Naive B cell (primary cell): ENCODE measurements at places on chromosomes 2 and 18. TPM values are rescaled to one million over a fixed set of nuclear protein-coding genes. Genes with fewer than 3 reads are reported as not detected.

- no peak overlapping the region for H3K4me3 ChIP-seq
- no peak overlapping the region for H3K27ac ChIP-seq
- no peaks in the 10 kb centered on the region for H3K27me3 ChIP-seq
These were observed 37.7 kb upstream of the RNF103 start for GRCh38 chr2:86661333-86661732.

The PAIP2B gene
- polyA plus RNA-seq = 6.1 TPM

The M1AP gene
- not detected for polyA plus RNA-seq

GRCh38 chr2:189485146-189485545 lies 43.9 kb downstream of the WDR75 start:
- H3K36me3 ChIP-seq = no peaks in the 10 kb centered on the region
- H3K27me3 ChIP-seq = peaks cover 7% of the 10 kb centered on the region
- H3K4me1 ChIP-seq = no peaks in the 10 kb centered on the region
- DNase-seq = no peak
- H3K4me3 ChIP-seq = no peak overlapping the region

The ZNF521 gene
- not detected for polyA plus RNA-seq

- no peaks in the 10 kb centered on the region for H3K27me3 ChIP-seq
- no peaks in the 10 kb centered on the region for H3K36me3 ChIP-seq
- H3K27ac ChIP-seq = peak overlapping the region; percentile 95
- peak; percentile 28 for DNase-seq
These were observed 1.0 kb upstream of the BMPR2 start for GRCh38 chr2:202375033-202375608.

DNA sequence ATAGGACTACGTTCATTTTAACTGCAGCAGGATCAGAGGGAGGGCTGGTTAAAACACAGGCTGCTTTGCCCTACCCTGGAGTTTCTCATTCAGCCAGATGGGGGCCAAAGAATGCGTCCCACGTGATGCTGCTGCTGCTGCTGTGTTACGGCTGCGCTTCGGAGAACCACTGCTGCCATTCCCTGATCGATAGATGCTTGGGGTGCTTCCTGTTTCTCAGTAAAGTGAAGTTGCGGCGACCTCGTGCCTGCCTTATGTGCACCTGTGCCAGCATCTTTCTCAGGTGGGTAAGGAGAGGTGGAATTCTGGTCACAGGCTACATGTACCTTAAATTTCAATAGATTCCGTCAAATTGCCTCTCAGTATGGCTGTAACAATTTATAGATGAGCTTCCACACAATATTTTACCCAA lies 24.7 kb upstream of the TOGARAM2 start:
- H3K4me3 ChIP-seq = no peak overlapping the region
- no peak overlapping the region for H3K27ac ChIP-seq
- peaks cover 7% of the 10 kb centered on the region for H3K4me1 ChIP-seq
- H3K27me3 ChIP-seq = no peaks in the 10 kb centered on the region
- DNase-seq = no peak

The MC4R gene
- not detected for polyA plus RNA-seq

The DSG1 gene
- not detected for polyA plus RNA-seq

DNA sequence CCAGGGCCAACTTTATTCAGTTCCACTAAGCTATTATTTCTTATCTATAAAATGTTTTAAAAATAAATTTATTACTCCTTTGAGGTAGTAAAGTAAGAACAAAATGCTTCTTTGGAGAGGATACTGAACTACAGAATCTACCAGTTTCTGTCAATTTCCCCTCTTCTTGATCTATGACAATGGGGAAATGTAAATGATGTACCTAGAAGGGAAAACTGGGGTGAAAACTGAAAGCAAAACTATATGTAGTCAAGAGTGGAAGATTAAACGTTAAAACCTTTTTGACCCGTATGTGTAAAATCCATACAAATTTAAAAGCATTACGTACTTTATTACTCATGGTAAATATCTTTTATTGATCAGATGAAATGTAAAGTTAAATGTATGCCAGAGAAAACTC lies 1287.8 kb upstream of the TMEFF2 start:
- peak overlapping the region; percentile 36 for H3K27ac ChIP-seq
- H3K36me3 ChIP-seq = no peaks in the 10 kb centered on the region
- peak; percentile 36 for DNase-seq
- no peaks in the 10 kb centered on the region for H3K27me3 ChIP-seq
- H3K4me3 ChIP-seq = peak overlapping the region; percentile 64

DNA sequence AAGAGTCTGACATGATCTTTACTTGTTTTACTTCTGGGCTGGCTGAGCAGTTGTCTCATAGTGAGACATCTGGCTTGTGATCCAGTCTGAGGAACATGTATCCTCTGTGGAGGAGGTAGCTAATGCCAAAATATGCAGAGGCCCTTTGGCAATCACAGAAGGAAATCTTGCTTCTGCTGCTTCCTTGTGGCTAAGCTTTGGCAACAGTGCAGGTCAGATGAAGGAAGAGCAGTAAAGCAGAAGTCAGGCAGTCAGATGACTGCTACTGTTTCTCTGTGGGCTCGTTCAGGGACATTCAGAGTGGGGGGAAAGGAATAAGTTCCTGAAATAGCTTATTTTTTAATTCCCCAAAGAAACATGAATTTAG lies 22.3 kb downstream of the DOK1 start:
- peaks cover 31% of the 10 kb centered on the region for H3K4me1 ChIP-seq
- no peak for DNase-seq
- H3K27ac ChIP-seq = peak overlapping the region; percentile 15

- H3K36me3 ChIP-seq = no peaks in the 10 kb centered on the region
- H3K4me1 ChIP-seq = no peaks in the 10 kb centered on the region
- peaks cover 4% of the 10 kb centered on the region for H3K27me3 ChIP-seq
- no peak overlapping the region for H3K4me3 ChIP-seq
- DNase-seq = no peak
These were observed 237.0 kb upstream of the UBE2E3 start for GRCh38 chr2:180743401-180743800.

- H3K27me3 ChIP-seq = no peaks in the 10 kb centered on the region
- H3K4me3 ChIP-seq = no peak overlapping the region
- H3K36me3 ChIP-seq = no peaks in the 10 kb centered on the region
- DNase-seq = no peak
- H3K4me1 ChIP-seq = no peaks in the 10 kb centered on the region
These were observed 577.8 kb upstream of the NXPH2 start for GRCh38 chr2:139357972-139358371.

DNA sequence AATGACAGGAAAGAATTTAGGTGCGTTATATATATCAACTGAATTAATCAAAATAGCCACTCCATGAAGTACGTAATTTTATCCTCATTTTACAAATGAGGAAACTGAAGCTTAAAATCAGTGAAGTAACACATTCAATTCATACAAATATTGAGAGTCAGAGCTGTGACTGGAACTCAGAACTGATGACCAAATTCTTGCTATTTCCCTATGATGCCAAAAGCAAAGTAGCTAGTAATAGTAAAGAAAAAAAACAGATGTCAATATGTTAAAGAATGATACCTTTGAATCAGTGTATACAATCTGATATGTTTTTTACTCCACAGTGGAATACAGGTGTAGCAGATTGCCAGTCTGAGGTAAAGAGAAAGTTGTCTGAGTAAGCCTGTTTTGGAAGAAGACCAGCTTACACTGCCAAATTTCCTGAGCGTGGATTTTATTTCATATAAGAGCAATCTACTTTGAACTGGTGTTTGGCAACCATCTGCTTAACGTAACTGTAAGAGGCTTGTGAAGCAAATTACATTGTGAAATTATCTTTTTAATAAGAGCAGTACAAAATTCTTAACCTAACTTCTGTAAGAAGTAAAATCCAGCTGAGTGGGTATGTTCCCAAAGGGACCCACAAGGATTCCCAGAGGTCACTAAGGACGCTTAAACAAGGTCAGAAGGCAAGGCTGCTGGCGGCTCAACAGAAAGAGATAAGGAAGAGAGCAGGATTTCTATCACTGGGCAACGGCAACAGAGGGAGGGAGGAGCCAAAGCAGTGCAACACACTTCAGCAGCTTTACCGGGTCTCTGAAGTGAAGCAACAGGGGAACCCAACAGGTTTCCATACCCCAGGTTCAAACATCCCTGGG lies 85.6 kb downstream of the IKZF2 start:
- H3K4me3 ChIP-seq = peak overlapping the region; percentile 68
- H3K27me3 ChIP-seq = no peaks in the 10 kb centered on the region
- DNase-seq = peak; percentile 12

- H3K4me1 ChIP-seq = peaks cover 16% of the 10 kb centered on the region
- H3K27ac ChIP-seq = peak overlapping the region; percentile 58
- H3K4me3 ChIP-seq = no peak overlapping the region
- DNase-seq = no peak
- H3K36me3 ChIP-seq = no peaks in the 10 kb centered on the region
- no peaks in the 10 kb centered on the region for H3K27me3 ChIP-seq
These were observed 58.8 kb upstream of the CAPN13 start for GRCh38 chr2:30865892-30866681.

DNA sequence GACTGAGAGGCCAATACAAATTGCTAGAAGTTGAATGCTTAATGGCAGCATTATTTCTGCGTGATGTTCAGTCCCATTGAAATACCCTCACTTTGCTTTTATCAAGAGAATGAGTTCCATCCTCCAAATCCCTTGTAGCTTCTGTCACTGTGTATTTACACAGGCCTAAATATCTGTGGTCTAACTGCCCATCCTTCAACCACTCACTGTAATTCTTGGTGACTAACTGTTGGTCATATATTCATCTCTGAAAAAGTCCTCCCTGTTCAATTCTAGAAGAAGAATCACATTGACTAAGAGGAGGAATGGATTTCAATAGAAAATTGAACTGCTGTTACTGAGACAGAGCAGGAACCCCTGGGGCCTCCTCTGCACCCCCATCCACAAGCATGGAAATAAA lies 74.2 kb upstream of the L3MBTL4 start:
- no peak for DNase-seq
- peaks cover 18% of the 10 kb centered on the region for H3K27me3 ChIP-seq
- no peak overlapping the region for H3K27ac ChIP-seq
- peaks cover 12% of the 10 kb centered on the region for H3K4me1 ChIP-seq
- no peaks in the 10 kb centered on the region for H3K36me3 ChIP-seq
- H3K4me3 ChIP-seq = no peak overlapping the region

The RAB31 gene
- 66.5 TPM for polyA plus RNA-seq

The ACOXL gene
- not detected for polyA plus RNA-seq

The SLC19A3 gene
- not detected for polyA plus RNA-seq

The TUBB8B gene
- 0.54 TPM for polyA plus RNA-seq

GRCh38 chr2:70795164-70795995 lies 4.9 kb upstream of the FIGLA start:
- DNase-seq = no peak
- H3K27me3 ChIP-seq = peaks cover 61% of the 10 kb centered on the region
- no peak overlapping the region for H3K4me3 ChIP-seq
- no peak overlapping the region for H3K27ac ChIP-seq

GRCh38 chr18:75218065-75218923 lies 7.7 kb downstream of the TSHZ1 start:
- H3K27ac ChIP-seq = no peak overlapping the region
- no peaks in the 10 kb centered on the region for H3K27me3 ChIP-seq
- H3K4me1 ChIP-seq = peaks cover 24% of the 10 kb centered on the region
- no peak overlapping the region for H3K4me3 ChIP-seq

DNA sequence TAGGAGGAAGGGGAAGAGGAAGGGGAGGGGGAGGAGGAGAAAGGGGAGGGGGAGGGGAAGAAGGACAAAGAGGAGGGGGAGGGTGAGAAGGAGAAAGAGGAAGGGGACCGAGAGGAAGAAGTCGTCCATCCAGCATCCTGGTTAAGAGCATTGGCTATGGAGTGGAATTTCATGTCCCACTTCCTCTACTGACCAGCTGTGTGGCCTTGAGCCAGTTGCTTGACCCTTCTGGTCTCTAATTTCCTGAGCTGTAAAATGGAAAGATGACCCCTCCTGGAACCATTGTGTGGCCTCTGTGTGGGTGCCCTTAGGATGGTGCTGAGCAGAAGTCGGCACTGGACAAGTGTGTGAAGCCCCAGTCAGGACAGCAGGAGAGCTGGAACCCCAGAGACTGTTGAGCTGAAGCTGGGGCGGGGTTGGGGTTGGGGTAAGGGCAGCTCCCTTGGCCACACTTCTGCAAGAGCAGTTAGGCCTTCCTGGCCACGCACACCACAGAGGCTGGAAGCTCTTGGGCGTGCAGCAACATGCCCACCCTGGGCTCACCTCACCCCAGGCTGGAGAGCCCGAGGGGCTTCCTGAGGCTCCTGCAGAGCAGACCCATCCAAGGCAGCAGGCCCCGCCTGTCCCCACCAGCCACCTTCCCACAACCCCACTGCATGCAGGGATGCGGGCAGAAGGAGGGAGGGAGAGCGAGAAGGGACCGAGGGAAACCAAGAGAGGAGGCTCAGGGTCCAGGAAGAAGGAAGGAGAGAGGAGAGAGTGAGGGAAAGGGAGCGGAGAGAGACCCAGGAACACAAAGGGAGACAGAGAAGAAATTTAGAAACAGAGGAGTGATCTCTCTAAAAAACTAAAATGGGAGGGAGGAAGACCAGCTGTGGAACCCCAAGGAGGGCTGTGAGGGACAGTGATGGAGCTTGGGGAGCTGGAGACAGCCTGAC lies 16.2 kb downstream of the ADRA2B start:
- no peak overlapping the region for H3K4me3 ChIP-seq
- no peak overlapping the region for H3K27ac ChIP-seq
- peaks cover 5% of the 10 kb centered on the region for H3K4me1 ChIP-seq
- DNase-seq = no peak
- no peaks in the 10 kb centered on the region for H3K36me3 ChIP-seq

- no peaks in the 10 kb centered on the region for H3K27me3 ChIP-seq
- H3K4me3 ChIP-seq = no peak overlapping the region
- H3K4me1 ChIP-seq = no peaks in the 10 kb centered on the region
- H3K36me3 ChIP-seq = no peaks in the 10 kb centered on the region
These were observed 502.1 kb downstream of the PARD3B start for GRCh38 chr2:205047273-205047839.

DNA sequence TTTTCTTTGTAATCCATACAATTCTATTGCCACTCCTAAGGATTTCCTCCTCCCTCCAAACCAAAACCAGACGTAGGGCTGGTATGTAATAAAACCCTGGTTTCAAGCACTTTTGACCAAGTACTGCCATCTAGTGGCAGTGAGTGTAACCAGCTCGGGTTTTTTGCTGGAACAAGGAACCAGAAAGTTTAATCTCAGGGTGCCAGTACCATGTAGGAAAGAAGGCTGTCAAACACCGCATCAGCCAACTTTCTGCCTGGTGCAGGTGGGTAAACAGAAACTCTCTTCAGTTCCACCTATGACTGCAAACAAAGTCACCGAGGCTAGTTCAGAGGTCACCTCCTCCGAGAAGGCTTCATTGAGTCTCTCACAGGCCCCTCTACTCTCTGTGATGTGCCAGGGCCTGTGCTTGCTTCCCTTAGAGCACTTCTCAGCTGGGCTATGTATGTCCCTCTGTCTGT lies 10.2 kb upstream of the THNSL2 start:
- no peaks in the 10 kb centered on the region for H3K36me3 ChIP-seq
- peaks cover 5% of the 10 kb centered on the region for H3K27me3 ChIP-seq
- no peak overlapping the region for H3K4me3 ChIP-seq

GRCh38 chr2:172985139-172985892 lies 90.3 kb upstream of the MAP3K20 start:
- no peak overlapping the region for H3K27ac ChIP-seq
- no peak for DNase-seq
- no peaks in the 10 kb centered on the region for H3K36me3 ChIP-seq
- H3K4me1 ChIP-seq = no peaks in the 10 kb centered on the region
- H3K4me3 ChIP-seq = no peak overlapping the region

The PHOSPHO2 gene
- polyA plus RNA-seq = 8.6 TPM
